Body of pancreas (tissue), 4 donors: ENCODE measurements at places on chromosomes 7 and 10.

GRCh38 chr10:54342058-54342457, 459.0 kb downstream of the PCDH15 start:
- DNase-seq, result no peak

GRCh38 chr7:93592588-93593266, 18.2 kb upstream of the CALCR start:
- DNase-seq, result no peak

- no peak for DNase-seq
These were observed 73.6 kb downstream of the ARHGAP12 start for GRCh38 chr10:31855033-31855432.

- DNase-seq, result no peak
These were observed 52.6 kb downstream of the TMEM209 start for GRCh38 chr7:130152493-130153210.

- DNase-seq, result no peak
These were observed 18.8 kb downstream of the EZH2 start for GRCh38 chr7:148865283-148865682.
